NCI-H1436 treated with DMSO at 0.1 percent for 48 hours (cell line): ENCODE measurements at places on chromosomes 4 and X.
A peak's percentile ranks its signal among the peaks of the same experiment; 100 is the strongest.

- DNase-seq: no peak
These were observed 203.0 kb downstream of the MAML3 start for GRCh38 chr4:139951021-139951420.

DNA sequence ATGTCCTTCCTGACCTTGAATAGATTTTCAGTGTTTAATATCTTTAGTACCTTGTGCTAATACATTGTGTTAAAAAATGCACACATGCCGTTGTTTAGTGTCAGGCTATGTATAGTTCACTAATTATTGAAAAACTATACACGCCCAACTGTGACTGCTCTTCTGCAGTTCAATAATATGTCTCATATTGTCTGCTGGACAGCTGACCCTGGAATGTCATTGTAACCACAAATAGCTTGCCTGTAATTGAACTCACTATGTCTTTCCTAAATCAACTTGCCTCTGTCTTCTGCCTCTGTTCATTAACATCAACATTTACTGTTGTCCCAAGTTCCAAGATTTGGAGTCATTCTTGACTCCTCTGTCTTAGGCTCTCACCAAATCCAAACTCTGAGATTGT, 114.5 kb downstream of the TMA16 start:
- no peak for DNase-seq

DNA sequence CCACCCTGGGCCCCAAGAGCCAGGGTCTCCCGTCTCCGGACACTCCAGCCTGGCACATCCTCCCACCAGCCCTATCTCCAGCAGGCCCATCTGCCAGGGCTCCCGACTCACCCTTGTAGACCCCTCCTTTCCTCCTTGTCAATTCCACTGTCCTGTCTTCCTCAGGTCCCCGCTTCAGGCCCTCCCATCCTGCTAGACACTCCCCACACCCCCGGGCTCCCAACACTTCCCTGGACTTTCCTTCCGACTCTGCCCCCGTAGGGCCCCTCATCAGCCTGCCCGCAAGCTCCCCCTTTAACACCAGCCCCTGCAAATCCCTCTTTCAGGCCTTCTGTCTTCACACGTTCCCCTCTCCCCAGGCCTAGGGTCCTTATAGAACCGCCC, 1.1 kb downstream of the PRAF2 start:
- no peak for DNase-seq

- no peak for DNase-seq
These were observed 77.4 kb downstream of the ANKRD17 start for GRCh38 chr4:73181231-73181630.

DNA sequence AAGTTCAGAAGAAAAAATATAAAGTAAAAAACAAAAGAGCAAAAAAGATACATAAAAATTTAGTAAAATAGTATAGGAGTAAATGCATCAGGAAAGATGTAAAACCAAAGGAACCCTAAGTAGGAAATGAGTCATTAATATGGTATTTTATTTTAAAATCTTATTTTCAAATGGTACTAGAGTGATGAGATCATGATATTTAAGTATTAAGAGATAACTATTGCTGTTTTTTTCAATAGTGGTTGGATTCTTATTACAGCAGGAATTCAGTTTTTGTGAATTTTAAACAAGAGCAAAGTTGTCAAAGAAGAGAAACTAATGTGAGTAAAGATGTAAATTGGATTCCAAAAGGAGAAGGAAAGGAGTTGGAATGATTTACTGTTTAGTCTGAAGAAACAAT, 20.0 kb downstream of the EMCN start:
- no peak for DNase-seq

DNA sequence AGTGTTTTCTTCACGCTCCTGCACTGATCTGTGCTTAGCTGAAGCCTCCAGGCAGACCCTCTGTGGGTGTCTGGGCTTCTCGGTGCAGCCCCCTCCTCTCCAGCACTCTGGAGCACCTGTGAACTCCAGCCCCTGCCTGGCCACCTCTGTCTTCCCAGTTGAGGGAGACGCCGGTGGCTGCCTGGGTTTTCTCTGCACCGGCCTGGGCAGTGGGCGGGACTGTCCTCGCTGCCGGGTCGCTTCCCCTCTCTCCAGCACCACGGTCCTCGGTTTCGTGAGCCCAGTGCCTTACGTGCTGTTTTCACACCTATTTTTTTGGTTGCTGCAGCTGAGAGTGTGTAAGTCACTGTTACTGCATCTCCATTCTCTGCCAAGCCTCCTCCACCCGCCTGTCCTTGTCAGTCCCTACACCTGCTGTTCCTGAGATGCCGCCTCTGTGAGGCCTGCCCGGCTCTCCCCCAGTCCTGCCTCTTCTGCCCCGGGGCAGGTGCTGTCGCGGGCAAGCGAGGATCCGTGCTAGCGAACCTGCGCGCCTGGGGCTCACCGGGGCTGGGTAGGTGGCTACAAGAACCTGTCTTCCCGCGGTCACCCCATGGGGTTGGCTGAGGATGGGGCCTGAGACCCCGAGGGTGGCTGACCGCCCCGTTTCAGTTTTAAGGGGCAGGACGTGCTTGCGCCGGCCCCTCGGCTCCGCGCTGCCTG, 2.4 kb upstream of the FGFRL1 start:
- no peak for DNase-seq

GRCh38 chrX:11533199-11533651, 132.5 kb downstream of the ARHGAP6 start:
- DNase-seq: peak; percentile 64

- no peak for DNase-seq
These were observed 30.8 kb upstream of the CXCL8 start for GRCh38 chr4:73709451-73710033.

GRCh38 chr4:108042927-108043326, 53.2 kb downstream of the HADH start:
- no peak for DNase-seq

GRCh38 chr4:118883861-118884260, 4.8 kb upstream of the SYNPO2 start:
- DNase-seq: no peak

- no peak for DNase-seq
These were observed 393.8 kb upstream of the GNPDA2 start for GRCh38 chr4:45120163-45120562.

DNA sequence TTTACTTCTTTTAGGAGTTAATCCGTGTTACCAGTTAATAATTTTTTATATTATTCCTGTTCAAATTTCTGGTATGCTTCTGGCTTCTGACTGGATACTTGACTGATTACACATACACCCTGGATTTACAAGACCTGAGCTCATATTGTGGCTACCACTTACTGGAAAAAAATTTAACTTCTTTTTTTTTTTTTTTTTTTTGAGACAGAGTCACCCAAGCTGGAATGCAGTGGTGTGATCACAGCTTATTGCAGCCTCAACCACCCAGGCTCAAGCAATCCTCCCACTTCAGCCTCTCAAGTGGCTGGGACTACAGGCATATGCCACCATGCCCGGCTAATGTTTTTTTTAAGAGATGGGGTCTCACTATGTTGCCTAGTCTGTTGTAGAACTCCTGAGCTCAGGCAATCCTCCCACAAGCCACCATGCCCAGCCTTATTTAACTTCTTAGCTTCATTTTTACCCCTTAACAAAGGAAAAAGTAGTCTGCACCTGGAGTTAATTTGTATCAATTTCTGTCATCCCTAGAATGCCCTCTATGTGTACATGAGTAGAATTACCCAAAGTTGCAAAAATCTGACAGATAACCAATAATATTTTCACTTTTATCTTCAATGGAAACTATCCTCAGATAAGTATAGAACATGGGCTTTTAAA, 50.3 kb downstream of the TMEM165 start:
- no peak for DNase-seq

DNA sequence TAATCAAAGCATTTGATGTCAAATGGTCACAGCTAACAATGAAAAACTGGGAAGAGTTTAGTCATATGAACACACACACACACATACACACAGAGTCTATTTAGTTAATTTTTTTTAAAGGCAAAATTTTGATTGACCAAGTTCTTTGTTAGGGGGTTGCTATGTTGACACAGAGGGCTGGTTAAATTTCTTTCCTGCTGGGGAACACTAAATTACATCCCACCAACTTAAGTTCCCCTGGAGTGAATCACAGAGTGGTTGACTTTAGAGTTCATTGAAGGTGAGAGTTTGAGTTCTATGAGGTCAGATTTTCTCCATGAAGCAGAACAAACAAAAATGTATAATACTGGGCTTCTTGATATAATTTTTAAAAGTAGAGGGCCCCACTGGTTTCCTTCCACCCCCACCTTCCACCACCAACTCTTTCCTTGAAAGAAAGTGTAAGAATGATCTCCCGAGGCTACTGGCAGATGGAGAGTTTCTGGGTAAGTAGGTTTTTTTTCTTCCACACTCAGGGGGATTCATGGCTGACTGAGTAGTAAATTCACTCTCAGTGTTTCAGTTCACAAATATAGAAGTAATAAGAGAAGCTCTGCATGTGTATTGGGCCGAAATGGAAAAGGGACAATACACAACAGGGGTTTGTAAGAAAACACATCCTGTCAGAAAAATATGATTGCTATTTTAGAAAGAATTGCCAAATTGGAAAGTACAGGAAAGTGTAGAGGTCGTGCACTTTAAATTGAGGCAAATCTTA, 917.0 kb upstream of the LCORL start:
- DNase-seq: no peak

DNA sequence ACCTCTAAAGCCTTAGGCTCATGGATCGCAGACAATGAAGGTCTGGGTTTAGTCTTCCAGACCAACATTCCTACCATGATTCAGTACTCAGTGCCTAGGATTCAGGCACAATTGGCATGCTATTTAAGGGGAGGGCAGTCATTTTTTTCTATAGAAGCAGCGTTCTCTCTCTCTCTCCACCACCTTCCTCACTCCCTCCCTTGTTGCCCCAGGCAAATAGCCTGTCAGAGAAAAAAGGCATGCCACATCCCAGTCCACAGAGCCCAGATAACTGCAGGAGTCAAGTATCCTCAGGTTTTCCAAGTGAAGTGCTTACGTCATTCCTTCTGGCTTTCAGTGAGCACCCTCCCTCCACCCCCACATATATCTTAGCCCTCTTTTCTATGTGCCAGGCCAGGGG, 533.0 kb downstream of the BCOR start:
- no peak for DNase-seq

GRCh38 chr4:128450326-128451120, 162.9 kb upstream of the PGRMC2 start:
- DNase-seq: no peak

DNA sequence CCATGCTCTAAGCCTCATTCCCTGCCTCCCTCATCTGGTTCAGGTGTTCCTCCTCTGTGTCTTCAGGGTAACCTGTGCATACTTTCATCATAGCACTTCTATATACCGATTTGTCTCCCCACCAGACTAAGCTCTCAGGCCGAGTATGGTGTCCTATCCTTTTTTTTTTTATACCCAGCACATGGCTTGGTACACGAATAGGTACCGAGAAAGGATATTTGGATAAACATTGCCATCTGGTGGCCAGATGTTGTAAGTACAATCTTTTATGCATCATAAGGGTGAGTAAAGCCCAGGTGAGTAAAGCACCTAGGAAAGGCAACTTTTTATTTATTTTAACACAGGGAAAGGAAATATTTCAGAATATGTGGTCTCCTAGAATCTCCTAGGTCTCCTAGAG, 68.4 kb downstream of the MID2 start:
- no peak for DNase-seq

- no peak for DNase-seq
These were observed 54.8 kb downstream of the CASP6 start for GRCh38 chr4:109648266-109648996.

DNA sequence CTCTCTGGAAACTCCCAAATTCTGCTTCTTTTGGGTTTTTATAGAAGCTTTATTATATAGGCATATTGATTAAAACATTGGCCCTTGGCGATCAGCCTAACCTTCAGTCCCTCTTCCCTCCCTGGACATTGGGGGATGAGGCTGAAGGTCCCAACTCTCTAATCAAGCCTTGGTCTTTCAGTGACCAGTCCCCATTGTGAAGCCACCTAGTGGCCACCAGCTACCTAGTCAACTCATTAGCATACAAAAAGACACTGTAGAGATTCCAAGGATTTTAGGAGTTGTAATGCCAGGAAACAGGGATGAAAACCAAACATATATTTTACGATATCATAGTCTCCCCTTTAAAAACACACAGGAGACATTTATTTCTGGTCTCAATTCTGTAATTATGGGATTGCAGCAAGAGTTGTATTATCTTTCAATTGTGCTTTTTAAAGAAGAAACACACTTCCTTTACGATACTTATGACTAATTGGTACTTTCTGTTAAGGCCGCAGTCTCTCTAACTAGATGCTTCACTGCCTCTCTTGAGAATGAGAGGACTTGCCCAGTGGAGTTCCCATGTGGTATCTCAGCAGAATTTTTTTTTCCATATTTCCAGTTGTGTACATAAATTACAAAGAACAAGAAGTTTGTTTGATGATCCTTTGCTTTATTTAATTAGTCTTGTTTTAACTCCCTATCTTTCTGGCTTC, 58.2 kb downstream of the WDR17 start:
- no peak for DNase-seq

DNA sequence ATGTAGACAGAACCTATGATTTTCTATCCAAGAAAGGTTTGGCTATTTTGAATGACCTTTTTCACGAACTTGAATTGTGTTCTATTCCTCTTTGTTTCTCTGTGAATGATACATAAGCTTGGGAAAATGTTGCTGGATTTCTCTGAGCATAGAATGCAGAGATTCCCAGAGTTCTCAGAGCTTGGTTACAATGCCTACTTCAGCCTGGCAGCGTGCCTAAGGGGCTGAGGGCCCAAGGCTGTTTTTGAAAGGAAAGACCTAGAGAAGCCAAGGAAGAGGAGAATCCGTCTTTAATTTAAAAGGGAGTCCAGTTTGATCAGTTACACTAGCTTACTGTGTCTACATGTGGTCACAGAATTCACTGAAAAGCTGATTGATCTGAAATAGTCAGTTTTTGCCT, 55.3 kb upstream of the CXorf51B start:
- DNase-seq: no peak

DNA sequence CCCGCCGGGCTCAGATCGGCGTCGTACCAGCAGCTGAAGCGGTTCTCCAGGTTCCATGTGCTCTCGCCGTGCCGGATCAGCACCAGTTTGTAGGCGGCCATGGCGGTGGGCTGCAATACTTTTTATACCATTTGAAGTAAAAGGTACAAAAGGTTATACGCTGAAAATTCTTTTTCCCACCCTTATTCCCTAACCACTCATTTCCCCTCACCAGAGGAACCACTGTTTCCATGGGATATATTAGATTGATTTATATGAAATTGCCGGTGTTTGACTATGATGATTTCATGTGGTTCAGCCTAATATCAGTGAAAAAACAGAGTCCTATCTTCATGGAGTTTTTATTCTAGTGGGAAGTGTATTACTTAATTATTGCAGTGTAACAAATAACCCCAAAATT, at the start of gene PGAM4:
Gene PGAM4, minus strand, starts transcription at position 101 of the 400 bp plus-strand sequence. Its CDS starts 0 bp downstream, at position 101.
- no peak for DNase-seq

DNA sequence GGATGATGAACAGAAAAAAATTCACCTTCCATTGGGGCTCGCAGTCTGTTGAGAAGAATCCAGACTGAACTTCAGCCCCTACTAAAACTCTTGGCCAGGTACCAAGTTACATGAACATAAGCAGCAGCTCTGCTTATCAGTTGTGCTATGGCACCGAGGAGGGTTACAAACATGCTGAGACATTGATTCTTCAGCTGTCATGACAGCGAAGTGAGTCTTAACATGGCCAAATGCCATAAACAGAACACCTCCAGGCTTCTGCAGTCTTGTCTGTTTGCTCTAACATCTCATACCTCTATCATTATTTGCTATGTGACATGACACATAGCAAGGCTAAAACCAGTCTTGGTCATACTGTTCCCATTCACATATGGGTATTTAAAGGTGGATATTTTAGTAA, 521.5 kb downstream of the GRID2 start:
- DNase-seq: no peak

- no peak for DNase-seq
These were observed 114.5 kb downstream of the TSPAN7 start for GRCh38 chrX:38675856-38676255.
